ENCODE measurements at places on chromosomes 5 and 9.

DNA sequence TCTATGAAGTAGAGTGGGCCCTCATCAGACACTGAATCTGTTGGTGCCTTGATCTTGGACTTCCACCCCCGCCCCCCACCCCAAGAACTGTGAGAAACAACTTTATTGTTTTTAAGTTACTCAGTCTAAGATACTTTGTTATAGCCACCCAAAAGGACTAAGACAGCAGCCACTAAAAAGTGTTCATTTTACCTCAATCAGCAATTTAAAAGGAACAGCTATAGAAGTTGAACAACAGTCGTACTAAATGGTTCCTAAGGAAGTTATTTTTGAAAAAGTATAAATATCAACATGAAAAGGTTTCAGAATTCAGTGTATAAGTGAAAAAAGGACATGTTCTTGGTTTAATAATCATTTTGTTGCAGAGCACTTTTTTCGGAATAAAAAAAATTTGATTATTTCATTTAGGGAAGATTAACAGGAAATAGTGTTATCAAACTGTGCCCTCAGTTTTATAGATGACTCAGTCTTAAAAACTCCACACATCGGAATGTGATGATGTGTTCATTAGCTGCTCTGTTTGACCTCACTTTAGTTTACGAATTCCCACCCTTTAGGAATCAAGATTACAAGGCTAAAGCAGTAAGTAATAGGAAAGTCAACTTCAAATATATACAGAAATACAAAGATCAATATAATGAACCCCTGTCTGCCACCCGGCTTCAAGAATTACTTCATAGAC is 71.2 kb downstream of the MTAP start:
- DNase-seq = no peak

DNA sequence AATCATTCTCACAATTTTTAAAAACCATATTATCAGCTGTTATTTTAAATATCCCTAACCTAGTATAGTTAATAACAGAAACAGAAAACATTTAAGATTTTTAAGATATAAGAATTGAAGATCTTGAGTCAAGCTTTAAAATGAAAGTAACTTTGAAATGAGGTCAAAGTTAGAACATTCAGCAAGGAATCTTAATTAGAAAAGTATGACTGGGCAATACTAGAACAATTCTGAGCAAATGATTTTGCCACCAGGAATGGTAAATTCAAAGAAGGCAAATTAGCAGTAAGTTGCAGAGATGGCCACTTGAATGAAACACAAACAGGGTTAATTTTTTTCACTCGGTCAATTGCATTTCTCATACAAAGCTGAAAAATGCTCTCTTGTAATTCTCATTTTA is 117.9 kb downstream of the NXNL2 start:
- DNase-seq = no peak

- DNase-seq = no peak
Measured at GRCh38 chr5:66680221-66680620, 84.0 kb downstream of the MAST4 start.

GRCh38 chr5:141617682-141618029 is 1.1 kb downstream of the DIAPH1 start:
- no peak for DNase-seq

DNA sequence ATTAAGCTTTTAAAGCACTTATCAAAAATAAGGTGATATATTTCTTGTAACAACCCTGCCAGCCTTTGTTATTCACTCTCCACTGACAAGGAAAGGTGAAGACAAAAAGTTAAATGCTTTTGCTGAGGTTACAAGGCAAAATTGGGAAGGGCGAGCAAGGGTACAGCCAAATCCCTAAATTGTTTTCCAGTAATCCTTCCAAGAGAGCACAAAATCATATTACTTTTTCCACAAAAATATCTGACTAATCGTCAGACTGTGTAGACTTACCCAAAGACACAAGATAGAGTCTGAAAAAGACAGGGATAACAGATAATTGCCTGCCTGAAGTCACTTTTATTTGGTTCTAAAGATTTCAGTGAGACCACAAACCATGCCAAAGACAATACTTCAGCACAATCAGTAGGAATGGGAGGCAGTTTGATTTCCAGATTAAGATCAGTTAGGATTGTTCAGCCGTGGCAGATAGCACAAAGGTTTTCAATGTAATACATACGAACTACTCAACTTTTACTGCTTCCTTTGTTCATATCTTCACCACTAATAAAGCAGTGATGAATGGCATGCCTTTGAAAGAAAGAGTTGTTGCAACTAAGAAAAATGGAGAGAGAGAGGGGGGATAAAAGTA is 383.8 kb upstream of the TUSC1 start:
- no peak for DNase-seq

Measured in iPS DF 6.9 (cell line).